ENCODE measurements at places on chromosomes 1 and 21. TPM values are rescaled to one million over a fixed set of nuclear protein-coding genes. Genes with fewer than 3 reads are reported as not detected.

DNA sequence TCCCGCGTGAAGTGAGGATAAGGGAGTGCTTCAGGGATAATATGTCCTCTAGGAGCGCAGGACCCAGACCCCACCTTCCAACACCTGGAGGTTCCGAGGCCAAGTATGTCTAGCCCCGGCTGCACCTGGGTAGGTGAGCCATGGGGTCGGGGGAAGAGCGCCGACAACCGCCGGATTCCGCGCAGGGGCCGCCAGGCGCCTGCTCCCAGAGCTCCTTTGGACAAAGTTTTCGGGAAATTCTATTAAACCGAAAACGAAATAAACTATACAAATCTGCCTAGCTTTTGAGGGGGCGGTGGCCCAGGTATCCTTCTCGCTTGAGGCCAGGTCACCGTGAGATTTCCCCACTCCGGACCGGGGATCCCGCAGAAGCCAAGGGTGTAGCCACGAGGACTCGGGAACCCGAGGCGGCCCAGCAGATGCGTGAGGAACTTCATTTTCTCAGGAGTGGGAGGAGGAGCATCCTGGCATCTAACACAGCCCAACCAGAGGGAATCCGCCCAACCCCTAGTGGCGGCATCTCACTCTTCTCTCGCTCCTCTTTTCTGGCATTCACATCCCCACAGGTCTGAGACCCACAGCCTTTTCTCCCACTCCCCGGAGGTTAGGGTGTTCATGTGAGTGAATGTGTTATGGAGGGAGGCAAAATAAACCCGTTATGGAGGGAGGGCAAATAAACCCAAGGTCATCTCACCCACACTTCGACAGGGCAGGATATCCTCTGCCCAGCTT lies 2.3 kb upstream of the DMRTA2 start:
- DNase-seq: no peak

- peak; percentile 98 for DNase-seq
Measured at GRCh38 chr1:52139817-52140540, 1.9 kb upstream of the ZFYVE9 start.

GRCh38 chr1:204331275-204331674 lies 28.5 kb downstream of the PLEKHA6 start:
- DNase-seq: no peak

Gene GPR52
- 1.1 TPM for total RNA-seq

Gene HMCN1
- 1.9 TPM for total RNA-seq

GRCh38 chr1:182662956-182663355 lies 21.4 kb downstream of the RGS8 start:
- DNase-seq: no peak

Gene NUAK2
- total RNA-seq: 3.9 TPM

Gene CHIA
- not detected for total RNA-seq

- no peak for DNase-seq
Measured at GRCh38 chr1:236952246-236953003, 51.8 kb downstream of the MT1HL1 start.

- DNase-seq: no peak
Measured at GRCh38 chr1:114002492-114003239, 23.4 kb downstream of the OLFML3 start.
